HuH-7 (cell line): ENCODE measurements at places on chromosomes 5 and 9.

DNA sequence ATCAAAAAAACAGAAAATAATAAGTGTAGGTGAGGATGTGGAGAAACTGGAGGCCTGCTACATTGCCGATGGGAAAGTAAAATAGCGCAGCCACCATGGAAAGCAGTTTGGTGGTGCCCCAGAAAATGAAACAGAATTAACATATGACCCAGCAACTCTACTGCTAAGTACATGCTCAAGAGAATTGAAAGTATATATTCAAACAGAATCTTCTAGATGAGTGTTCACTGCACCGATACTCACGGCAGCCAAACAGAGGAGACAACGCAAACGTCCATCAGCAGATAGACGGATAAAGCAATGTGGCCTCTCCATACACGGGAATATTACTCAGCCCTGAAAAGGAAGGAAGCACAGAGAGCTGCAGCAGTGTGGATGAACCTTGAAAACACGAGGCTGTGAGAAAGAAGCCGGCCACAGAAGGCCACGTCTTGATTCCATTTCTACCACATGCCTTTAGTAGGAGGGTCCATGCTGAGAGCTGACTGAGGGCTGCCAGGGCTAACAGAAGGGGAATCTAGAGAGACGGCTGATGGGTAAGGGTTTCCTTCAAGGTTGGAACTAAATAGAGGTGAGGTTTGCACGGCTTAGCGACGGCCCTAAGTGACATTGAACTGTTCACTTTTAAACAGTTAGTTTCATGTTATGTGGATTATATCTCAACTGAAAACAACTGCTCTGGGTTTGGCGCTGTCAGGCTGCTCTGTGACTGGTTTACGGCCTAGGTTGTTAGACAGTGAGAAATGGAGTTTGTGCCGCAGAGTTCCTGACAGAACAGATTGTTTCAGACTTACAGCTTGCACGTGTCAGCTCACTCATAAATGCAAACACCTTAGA, 29.8 kb downstream of the AHRR start:
- DNase-seq = no peak

DNA sequence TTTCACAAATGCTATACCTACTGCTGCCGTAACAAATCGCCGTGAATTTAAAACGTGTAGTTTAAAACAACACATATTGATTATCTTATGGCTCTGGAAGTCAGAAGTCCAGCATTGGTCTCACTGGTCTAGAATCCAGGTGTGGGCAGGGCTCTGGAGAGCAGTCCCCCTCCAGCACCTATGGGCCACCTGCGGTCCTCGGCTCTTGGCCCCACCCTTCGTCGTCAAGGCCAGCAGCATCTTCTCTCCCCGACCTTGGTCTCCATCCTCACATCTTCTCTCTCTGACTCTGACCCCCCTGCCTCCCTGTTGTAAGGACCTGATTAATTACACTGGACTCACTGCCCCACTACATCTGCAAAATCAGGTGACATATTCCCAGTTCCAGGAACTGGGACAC, 106.4 kb upstream of the COL5A1 start:
- no peak for DNase-seq

- peak; percentile 85 for DNase-seq
These were observed 70.0 kb upstream of the KLF9 start for GRCh38 chr9:70484232-70485130.

DNA sequence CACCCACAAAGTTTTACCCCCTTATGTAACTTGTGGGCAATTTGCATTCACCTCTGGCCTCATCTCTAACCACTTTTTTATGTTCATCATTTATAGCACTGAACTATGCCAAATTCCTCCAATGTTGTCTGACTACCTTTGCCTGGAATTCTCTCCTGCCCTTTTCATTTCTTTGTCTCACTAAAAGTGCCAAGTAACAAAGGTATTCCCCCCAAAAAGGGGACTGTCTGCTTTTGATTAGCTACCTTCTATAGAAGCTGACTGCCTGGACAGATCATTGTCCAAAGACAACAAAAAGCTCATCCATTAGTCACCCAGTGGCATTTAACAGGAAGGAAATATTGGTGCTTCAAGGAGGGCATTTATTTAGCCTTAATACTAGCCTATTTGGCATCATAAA, 189.9 kb upstream of the VCAN start:
- DNase-seq = no peak

- DNase-seq = no peak
These were observed 424.0 kb upstream of the ZNF462 start for GRCh38 chr9:106438928-106439327.
